CD4-positive, alpha-beta T cell treated with Interleukin-6 at 100 ng/mL for 8 hours (primary cell): ENCODE measurements at places on chromosomes 3 and 15.

DNA sequence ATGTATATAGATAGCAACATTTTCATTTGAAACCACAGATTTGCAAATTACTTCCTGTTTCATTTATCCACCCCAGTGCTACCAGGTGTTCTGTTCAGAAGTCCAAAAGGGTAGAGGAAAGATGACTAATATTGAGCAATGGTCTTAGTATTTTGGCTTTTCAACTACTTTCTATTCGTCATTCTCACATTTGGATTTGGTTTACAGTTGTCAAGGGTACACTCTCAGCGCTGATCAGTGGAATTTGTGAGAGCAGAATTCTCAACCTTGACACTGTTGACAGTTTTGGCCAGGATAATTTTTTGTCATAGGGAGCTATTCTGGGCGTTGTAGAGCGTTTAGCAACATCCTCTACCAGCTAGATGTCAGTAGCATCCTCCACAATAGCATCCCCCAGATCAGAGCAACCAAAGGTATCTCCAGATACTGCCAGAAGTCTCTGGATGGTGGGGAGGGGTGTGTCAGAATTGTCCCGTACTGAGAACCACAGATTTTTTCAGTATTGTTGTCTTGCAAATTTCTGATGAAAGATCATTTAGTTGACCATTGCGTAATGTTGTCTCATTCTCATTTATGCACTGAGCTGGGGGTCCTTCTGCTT, 4.2 kb downstream of the HMCES start:
- DNase-seq: peak; percentile 33

DNA sequence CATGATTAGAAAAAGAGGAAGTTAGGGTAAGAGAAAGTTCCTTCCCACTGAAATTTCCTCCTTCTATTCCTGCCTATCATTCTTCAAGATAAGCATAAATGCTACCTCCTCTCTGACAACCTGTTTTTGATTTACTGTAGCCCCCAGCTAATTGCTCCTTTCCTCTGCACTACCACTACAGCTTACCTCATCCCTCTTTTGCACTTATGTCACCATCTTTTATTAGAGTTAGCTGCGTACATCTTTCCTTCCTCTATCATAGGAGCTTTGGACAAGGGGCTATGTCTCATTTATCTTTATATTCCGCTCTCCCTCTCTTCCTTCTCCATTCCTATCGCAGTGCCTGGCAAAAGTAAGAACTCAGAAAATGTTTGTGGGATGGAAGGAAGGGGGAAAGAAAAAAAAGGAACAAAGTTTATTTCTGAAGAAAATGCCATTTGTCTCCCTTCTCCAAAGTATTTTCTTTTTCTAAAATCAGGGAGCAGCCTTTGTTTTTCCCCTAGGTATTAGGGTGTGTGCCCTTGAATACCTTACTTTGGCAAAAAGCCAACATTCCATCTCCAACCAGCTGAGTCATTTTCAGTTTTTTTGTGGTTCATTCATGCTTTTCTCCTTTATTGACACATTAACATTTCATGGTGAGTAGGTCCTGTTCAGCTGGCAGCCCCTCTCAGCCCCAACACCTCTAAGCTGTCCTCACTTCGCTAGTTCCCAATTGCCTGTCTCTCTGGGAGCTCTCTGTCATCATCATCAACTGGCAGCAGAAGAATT, 87.6 kb upstream of the SOX2 start:
- DNase-seq: no peak

GRCh38 chr15:43776718-43777266, at the start of gene ELL3:
Gene ELL3, minus strand, starts transcription at chr15:43776966. Its CDS starts 65 bp downstream, at chr15:43776901.
- DNase-seq: peak; percentile 81

DNA sequence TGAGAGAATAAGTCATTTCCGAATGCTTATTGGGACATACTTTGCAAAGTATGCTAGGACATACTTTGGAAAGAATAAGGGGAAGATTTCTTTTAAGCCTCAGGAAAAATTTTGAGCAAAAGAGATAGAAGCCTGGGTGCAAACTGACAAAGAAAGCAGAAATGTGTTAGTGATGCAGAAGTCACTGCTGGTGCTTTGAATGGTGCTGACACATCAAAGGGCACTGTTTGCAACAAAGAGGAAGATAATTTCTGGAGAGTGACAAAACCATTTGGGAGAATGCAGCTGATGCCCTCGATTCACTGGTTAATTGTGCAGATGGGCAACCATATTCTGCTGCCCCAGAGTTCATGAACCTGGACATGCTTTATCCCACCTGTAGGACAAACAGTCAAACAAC, 11.0 kb upstream of the RAP2B start:
- DNase-seq: no peak

DNA sequence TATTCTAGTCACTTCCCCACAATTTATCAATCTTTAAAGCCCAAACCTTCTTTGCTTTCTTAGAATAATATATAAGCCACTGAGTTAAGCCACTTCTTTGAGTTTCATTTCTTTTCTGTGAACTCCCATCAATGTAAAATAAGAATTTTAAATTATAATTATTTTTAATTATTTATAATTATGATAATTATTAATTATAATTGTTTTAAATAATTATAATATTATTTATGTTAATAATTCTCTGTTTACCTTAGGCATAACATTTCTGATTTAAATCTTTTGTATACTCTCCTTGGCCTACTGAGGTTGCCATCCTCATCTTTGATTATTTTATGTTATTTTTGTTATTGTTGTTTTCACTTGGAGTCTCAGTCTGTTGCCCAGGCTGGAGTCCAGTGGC, 644.2 kb downstream of the ROBO2 start:
- DNase-seq: no peak

- DNase-seq: no peak
Measured at GRCh38 chr15:50124631-50125030, 5.6 kb upstream of the ATP8B4 start.

- no peak for DNase-seq
Measured at GRCh38 chr3:37668818-37669610, 192.7 kb upstream of the CTDSPL start.

GRCh38 chr3:194053136-194053535, 82.8 kb upstream of the HES1 start:
- DNase-seq: no peak

DNA sequence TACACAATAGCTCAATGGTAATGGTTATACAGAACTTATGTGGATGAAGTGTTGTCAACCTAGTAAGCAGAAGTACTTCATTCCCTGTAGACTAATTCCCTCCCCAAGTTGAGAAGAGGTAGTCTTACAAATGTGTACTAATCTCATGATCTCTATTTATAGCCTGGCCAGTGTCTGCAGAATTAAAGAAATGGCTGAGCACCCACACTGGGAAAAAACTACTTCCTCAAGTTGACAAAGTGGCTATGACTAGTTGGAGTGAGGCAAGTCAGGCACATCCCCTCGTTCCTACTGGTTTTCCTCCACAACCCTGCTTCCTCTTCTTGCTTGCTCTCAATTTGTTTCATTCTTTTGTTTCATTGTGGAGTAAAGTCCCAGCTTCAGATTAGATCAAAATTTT, 566.7 kb upstream of the ZNF717 start:
- no peak for DNase-seq
